ENCODE measurements at places on chromosomes 4 and X.

- no peak for DNase-seq
Measured at GRCh38 chr4:19888587-19888986, 363.1 kb upstream of the SLIT2 start.

- DNase-seq: no peak
Measured at GRCh38 chr4:80199004-80199560, 1.8 kb downstream of the PRDM8 start.

DNA sequence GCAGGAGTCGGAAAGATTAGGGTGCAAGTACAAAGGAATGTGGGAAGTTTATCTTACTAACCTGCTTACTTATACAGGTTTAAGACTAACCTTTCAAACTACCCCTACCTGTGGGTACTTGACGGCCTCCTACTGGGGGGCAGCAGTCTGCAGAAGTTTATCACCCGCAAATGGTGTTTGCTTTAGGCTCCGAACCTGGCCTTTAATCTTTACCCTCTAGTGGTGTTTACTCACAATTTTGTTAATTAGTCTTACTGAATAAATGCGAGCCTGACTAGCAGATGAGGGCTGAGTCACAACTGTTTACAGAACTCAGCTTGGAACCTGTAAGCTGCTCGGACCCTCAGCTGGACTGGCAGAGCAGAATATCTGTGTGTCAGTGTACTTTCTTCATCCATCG is 204.2 kb upstream of the GPRIN3 start:
- DNase-seq: no peak

DNA sequence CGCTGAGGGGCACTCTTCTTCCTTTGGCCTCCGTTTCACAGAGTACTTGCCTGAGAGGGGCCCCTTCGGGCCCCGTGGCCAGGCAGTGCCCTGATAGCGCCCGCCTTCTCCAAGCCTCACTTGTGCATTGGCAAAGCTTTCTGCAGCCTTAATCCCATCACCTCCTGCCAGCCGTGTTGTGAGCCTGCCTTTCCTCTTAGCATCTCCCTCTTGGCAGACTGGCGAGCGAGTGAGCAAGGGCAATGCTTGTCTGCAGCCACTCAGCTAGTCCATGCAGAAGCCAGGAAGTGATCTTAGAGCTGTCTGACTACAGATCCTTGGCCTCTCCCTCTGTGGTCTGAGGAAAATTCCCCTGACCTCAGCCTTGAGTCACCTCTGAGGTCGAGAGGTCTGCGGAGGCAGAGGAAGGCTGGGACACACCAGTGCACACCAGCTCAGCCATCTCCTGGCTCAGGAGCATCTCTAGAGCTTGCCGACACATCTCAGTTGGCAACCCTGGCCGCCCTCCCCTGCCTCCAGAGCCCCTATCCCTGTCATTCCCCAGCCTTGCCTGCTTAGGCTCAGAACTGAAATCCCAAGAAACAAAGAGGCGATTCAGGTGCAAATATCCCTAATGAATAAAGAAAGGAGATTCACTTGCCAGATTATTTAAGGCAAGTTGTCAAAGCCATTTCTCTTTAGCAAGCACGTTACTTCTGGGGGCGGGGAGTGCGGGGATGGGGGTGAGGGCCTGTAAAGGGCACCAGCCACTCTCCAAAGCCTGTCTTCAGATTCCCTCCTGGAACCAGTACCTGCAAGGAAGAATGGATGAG is 143.5 kb upstream of the MAMLD1 start:
- no peak for DNase-seq

DNA sequence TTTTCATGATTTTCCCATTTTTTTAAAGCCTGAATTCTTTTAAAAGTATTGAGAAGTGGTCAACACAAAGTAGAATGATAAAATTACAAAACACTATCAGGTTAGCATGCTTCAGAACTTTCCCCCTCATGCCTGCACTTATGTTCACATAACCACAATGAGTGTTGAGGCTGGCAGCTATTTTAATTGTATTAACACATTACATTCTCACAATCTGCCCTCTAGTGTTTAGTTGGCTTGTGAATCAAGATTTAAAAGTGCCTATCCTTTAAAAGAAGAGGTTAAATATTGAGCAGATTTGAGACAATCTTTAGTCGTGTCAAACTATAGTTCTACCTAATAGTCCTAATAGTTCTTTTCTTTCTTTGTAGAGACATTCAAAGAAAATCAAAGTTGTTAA is 93.6 kb upstream of the NAP1L5 start:
- DNase-seq: no peak

DNA sequence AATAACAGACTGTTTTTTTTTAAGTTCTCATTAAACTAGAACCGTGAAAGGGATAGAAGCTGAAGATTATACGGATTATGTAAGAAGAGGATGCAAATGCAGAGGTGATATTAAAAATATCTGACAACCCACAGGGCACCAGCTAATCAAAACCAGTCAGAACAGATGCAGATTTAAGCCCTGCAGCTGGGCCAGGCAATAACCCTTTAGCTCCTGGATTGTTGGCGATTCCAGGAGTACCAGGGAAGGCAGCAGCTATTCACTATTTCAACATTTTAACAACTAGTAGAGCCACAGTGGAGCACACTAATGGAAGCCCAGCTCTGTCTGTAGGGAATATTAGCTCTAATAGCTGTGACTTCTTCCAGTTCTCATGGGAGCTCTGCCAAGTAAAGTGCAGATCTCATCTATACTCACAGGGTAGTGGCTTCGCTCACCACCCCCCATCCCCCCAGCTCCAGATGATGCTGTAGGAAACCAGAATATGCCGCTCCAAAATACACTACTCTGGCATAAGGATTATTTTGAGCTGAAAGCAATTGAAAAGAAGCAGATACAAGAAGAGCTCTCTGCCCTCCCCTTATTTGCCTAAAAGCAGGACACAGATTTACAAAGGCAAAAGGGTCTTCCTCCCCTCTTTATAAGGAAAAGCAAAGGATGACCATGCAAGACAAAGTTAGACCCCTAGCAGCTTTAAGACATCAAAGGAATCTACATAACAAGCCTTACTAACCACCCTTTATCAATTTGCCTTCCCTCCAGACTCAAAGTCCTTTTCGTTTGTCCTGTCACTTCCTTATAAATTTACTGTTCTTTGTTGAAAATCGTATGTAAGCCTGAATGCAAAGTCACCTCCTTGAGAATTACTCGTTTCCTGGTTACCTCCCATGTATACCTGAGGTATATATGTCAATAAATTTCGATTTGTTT is 13.7 kb downstream of the SCD5 start:
- DNase-seq: no peak

GRCh38 chr4:139838811-139839210 is 173.2 kb downstream of the MGST2 start:
- DNase-seq: no peak

DNA sequence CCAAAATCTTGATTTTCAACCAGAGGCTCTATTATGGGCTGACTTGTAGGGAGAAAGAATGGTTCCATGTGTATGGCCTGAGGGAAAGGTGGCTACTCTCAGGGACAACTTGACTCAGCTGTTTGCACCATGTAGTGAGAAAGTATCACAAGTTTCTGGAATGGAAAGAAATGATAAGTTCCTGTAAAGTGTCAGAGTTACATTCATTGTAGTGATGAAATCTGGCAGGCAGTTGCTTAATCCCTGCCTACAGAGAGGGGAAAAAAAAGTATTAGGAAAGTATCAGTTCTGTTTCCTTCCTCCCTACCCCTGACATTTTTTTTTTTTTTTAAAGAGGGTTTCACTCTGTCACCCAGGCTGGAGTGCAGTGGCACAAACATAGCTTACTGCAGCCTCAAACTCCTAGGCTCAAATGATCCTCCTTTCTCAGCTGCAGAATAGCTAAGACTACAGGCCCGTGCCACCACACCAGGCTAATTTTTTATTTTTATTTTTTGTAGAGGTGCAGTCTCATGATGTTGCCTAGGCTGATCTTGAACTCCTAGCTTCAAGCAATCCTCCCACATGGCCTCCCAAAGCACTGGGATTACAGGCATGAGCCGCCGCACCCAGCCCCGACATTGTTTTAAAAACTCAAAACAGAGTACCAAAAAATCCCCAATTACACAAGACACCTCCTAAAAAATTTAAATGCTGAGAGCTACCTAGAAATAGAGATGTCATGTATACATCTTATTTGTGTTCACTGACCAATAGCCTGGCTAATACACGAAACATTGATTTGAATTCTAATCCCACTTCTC is 4.8 kb upstream of the FBXL5 start:
- DNase-seq: no peak

Measured in sciatic nerve (tissue), 2 donors.